ENCODE measurements at places on chromosomes 6 and 20.

DNA sequence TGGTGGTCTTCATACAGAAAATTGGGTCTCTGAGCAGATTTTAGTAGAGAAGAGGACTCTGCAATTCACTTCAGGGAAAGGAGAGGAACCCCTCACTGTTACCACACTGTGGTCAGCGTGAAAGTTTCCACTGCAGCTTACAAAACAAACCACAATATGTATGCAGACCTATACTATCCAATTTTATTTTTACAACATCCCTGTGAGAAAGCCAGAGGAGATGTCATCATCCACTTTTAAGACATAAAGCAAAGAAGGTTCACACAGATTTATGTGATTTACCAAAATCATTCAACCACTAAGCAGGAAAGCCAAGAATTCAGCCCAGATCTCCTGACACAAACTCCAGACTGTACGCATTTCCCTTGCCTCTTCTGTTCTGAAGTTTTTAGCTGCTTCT lies 442.4 kb downstream of the FRK start:
- DNase-seq: no peak

GRCh38 chr20:32621071-32621890 lies 36.1 kb upstream of the NOL4L start:
- DNase-seq: no peak

- no peak for DNase-seq
Observed at GRCh38 chr20:50804437-50805348, 9.8 kb downstream of the BCAS4 start.

- DNase-seq: no peak
Observed at GRCh38 chr20:12199703-12200102, 282.0 kb downstream of the BTBD3 start.

DNA sequence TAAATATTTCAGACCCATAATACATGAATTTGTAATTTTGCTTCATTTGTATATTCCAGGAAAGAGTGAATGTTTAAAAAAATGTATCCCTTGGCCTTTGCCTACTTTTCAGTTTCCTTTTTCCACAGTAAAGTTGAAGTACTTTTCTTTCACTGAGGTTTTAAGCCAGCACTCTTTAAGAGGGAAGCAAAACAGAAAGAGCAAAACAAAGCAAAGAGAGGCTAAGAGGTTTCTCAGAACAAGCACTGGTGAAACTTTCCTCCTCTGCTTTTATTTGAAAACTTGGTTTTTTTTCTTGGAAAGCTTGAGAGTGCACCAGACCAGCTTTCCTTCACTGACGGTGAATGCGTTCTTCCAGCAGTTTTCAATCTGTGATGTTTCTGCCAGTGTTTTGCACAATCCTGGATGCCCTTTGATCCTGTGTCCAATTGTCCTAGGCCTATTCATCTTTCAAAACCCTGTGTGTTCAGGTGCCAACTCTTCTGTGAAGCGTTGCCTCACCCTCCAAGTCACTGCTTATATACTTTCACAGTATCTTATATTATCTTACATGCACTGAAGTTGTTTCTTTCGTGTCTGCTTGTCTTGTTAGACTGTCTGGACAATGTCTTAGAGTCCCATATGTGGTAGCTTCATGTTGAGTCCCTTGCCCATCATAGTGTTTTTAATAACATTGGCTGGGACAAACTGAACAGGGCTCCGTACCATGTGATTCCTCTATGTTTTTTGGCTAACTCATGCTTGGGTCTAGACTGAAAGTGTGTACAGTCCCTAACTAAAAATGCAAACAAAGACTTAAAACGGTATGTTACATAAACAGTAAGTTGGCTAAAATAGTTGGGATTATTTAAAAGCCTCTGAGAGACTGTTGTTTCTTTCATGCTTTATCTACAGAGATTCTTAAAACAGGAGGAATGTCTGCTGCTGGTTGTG lies 1.9 kb downstream of the RNF217 start:
- no peak for DNase-seq

- DNase-seq: no peak
Observed at GRCh38 chr20:41094353-41095055, 42.8 kb upstream of the PLCG1 start.

DNA sequence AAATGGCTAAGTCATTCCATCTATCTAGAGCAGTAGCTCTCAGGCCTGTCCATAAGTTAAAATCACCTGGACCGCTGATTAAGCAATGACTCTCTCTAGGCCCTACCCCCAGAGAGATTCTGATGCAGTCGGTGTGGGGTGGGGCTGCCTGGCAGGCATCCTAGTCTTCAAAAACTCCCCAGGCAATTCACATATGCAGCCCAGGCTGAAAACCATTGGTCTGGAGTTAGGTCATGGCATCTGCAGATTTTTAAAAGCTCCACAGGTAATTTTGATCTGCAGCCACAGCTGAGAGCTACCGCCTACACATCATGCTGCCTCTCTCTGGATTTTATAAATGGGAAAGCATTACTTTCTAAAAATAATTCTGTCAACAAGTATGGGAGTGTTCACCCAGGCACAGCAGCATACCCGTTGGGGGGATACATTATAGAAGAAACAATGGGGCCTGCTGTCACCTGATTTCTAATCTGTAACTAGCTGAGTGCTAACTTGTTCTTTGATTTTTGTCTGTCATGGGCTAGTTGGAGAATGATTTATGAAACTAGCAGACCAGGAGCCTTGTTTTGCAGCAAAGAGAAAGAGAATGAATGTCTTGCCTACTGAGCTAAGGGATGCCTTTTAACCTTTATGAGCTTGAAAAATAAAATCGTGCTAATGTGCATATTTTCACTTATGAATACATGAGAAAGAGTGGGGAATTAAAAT lies 44.1 kb upstream of the ATXN1 start:
- DNase-seq: no peak

DNA sequence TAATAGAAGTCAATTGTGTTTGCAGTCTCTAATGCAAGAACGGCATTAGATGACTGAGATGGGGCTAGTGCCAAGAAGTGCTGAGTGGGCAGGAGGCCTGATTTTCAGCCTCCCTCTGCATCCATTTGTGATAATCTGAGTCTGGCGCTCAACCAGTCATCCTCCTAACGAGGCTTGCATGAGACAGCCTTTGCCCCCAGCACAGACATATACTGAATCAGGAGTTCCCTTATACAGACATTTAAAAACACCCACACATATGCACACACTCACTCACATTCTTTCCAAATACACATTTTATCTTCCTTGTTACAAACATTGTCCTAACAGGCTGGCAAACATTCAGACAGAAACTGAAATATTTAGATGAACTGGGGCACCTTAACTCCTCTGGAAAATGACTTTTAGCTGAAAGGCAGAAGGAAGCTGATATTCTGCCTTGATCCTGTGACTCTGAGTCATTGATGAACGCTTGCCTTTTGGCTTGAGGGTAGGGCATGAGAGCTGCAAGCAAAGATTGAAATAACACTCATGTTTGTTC lies 562.3 kb downstream of the DHX35 start:
- no peak for DNase-seq

DNA sequence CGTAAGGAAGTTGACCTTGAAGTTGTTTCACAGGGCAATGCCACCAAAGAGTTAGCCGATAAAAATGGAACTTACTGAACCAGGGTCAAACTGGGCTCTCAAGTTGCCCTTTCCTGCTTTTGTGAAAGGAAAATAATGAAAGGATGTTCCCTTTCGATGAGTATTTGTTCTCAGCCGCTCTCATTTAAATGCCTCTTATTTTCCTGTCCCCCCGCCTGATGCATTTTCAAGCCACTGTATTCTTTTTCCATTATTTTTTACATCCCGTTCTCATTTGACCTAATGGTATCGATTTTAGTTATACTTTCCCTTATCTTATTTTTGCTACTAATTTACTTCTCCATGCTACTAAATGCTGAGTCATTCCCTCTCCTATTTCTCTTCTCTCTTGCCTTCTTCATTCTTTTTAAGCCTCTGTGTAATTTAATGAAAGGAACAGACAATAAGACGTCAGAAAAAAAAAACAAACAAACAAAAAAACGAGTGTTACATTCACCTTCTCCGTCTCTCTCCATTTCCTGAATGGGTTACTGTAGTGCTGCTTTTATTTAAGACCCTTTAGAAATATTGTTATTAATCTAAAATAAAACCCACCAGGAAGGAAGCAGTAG lies 655 bp upstream of the NDUFAF4 start:
- DNase-seq: no peak

DNA sequence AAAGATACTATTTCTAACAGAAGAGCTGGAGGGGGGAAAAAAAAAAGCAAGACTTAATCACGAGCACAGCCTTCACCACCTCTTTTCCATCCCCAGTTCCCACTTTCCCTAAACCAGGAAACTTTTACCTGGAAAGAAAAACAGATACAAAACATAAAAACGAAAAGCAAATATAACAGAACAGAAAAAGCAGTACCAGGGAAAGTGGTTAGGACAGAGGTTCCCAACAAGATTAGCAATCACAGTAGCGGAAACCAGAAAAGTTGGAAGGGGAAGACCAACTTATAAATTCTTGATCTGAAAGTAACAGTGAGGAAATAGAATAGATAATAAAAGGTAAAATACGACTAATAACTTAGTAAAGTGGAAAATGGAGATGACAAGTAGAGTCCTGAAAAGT lies 1.2 kb downstream of the DDX39B start:
- no peak for DNase-seq

- peak; percentile 59 for DNase-seq
Observed at GRCh38 chr6:112281821-112282615, 27.7 kb upstream of the LAMA4 start.

DNA sequence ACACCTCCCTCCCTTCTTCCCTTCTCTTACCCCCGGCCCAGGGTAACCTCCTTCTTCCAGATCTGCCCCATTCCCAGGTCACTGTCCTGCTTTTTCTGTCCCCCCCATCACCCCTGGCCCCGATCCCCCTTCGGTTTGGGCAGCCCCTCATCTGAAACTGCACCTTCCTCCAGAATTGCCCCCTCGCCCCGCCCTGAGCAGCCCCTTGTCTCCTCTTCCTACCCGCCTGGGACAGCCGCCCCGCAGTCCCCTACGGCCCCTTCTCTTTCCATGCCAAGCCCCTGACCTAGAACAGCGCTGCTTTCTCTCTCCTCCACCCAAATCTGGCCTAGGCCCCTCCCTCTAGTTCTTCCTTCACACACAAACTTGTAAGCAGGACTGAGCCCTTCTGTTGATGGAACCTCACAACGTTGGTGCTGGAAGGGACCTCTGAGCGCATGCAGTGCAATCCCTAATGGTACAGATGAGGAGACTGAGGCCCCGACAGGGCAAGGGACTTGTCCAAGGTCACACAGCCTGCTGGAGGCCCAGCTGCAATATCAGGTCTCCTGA lies 630 bp downstream of the PPP2R5D start:
- no peak for DNase-seq

- no peak for DNase-seq
Observed at GRCh38 chr6:95576218-95576997, 927 bp upstream of the MANEA start.

DNA sequence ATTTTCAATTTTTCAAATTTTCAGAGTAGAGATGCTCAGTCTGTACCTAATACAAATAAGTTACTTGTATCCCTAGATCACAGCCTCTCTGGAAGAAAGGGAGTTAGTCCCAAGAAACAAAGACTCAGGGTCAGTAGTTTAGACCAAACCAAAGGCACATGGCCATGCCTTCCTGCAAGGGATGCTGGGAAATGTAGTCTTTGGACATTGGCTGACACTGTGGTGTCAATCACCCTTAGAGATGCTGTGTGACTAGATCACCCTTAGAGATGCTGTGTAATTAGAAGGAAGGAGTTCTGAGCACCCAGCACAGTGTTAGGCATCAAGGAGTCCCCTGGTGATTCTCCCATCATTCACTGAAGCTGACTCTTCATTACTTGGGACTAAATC lies 202.1 kb downstream of the NFATC2 start:
- DNase-seq: no peak

GRCh38 chr20:13307562-13308163 lies 86.6 kb downstream of the ISM1 start:
- DNase-seq: no peak

DNA sequence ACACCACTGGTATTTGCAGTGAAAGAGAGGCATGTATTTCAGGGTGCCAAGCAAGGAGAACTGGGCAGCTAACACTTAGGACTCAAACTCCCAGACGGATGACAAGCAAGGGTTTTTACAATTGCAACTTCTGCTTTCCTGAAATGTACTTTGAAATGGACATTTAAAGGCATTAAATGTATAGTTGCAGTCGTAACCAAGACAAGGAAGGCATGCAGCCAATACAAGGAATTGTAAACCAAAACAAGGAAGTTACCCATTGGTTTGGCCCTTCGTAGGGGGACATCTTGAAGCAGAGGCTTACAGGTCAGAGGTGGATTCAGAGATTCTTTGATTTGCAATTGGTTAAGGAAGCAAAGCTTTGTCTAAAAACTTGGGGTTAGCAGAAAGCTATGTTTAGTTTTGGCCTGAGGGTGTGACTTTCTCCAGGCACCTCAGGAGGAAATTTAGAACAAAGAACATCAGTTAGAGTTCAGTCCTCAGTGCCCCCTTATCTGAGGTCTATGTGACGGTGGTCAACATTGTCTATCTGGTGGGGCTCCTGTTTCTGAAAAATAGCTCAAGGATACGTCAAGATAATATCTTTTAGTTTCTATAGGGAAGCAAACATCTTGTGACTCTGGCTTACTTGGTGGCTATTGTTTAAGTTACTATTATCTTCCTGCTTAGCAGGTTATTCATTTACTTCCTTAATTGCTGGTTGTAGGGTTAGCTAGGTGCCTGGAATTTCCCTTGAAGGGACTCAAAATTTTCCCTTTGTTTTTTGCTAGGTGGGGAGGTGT lies 266.0 kb downstream of the CD83 start:
- DNase-seq: no peak

GRCh38 chr6:34350137-34350933 lies 42.1 kb downstream of the NUDT3 start:
- DNase-seq: no peak

- DNase-seq: no peak
Observed at GRCh38 chr6:22631091-22631490, 61.7 kb downstream of the HDGFL1 start.

DNA sequence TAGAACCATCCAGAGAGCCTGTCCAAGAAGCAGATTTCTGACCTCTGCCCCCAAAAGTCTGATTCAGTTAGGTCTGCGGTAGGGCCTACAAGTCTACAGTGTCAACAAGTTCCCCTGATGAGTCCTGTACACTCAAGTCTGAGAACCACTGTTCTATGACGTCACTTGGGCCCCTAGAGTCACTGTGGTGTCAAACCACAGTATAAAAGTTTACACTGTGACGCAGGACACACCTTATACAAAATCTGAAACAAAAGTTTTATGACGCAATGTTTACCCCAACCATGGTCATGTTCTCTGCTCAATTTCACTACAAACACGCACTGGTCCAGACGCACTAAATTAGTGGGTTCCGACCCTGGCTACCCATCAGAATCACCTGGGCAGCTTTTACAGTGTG lies 17.9 kb downstream of the SLA2 start:
- DNase-seq: no peak

GRCh38 chr6:133889557-133890403 lies 867 bp downstream of the TCF21 start:
- DNase-seq: no peak

DNA sequence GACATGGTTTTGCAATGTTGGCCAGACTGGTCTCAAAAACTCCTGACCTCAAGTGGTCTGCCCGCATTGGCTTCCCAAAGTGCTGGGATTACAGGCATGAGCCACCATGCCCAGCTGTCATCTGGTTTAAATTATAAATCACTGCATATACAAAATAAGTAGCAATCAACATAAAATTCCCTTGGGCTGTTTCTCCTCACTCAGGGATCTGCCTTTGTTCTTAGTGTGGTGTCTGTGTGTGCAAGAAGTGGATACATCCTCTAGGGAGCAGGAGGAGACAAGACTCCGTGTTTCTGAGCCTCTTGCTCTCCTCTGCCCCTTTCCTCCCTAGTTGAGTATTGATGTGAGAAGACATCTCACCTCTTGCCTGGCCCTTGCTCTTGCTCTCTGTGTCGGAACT lies 65.2 kb upstream of the ADGRF4 start:
- DNase-seq: no peak

- DNase-seq: no peak
Observed at GRCh38 chr6:121828146-121828886, 392.9 kb downstream of the GJA1 start.

Data from occipital lobe (tissue), 3 donors.